ENCODE measurements at places on chromosomes 5 and 9. TPM values are rescaled to one million over a fixed set of nuclear protein-coding genes. Genes with fewer than 3 reads are reported as not detected.

GRCh38 chr9:106575823-106576222, 287.1 kb upstream of the ZNF462 start:
- DNase-seq = no peak

DNA sequence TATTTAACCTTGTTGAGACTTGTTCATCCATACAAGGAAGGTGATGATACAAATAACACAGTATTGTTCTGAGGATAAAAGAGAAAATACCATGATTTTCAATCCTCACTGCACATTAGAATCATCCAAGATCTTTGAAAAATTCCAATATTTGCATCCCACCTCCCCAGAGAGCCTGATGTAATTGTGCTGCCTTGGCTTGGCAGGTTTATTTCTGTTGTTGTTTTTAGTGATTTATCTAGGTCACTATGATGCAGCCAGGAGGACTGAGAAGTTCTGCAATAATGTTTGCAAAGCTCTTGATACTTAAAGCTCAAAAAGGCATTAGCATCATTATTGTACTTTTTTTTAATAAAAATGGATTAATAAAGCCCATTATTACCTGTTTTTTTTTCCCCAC, 67.0 kb upstream of the NMUR2 start:
- no peak for DNase-seq

GRCh38 chr5:89297066-89297465, 414.1 kb upstream of the MEF2C start:
- DNase-seq = no peak

GRCh38 chr9:110688329-110688728, 19.7 kb downstream of the MUSK start:
- DNase-seq = no peak

DNA sequence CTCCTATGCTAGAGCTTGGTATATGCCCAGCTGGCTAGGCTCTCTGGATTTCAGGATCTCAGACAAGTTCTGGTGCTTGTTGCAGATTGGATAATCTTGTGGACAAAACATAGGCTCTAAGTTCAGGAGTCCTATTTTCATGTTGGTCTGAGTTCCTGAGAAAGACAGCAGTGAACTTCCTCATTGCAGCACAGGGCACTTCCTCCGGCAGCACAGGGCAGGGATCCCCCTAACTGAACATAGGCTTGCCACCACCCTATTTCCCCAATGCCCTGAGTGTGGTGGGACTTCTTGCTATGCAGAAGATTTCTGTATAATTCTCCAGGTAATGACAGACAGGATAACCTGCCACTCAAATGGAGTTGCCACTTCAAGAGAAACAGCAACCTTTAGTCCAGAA, 220.1 kb downstream of the PIK3R1 start:
- no peak for DNase-seq

DNA sequence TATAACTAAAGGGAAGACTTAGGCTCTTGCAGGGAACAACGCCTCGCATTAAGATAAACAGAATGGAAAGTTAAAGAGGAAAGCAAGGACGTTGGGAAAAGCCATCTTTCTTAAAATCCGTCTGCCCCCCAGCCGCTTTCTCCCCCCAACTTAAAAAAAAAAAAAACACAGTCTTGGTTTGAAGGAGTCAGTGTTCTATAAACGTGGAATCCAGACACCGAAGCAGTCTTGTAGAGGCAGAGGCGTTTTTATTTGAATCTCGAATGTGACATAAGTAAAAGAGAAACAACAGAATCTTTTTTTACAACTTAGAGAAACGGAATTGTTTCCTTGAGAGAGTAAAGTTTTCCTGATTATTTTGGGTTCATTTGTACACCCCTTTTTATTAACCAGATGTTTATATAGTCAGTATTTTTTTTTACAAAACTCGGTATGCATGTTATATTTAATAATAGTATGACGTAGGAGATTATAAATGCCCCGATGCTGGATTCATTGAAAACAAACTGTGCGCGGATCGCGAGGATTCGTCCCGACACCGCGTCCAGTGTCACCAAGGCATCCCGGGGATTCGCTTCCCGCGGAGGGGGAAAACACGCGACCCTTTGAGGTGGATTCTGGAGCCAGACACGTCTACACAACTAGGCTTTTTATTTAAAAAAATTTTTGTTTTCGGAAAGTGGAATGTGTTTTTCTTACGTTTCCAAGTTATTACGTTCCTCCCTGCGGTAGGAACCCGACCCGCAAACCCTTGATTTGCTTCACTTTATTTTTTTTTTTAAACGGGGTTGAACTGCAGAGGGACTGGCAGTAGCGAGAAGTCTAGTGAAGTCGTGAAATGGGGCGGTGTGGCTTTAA, 6.7 kb downstream of the PTCH1 start:
- no peak for DNase-seq

- no peak for DNase-seq
Observed at GRCh38 chr5:22928821-22929482, 75.8 kb upstream of the CDH12 start.

DNA sequence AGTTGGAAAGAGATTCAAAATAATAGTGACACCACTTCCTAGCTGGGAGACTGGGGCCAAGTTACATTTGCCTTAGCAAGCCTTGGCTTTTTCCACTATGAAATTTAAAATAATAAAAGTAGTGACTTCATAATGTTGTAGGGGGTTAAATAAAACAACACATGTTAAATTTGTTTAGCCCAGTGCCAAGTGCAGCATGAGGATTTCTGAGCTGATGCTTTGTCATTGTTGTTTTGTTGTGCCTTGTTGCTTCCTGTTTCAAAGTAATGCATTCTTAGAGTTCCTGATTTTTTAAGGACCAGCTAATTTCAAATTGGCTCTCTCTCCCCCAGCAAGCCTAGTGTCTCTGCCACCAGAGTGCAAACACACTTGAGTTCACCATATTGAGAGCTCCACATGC, 270.7 kb upstream of the PAPPA start:
- DNase-seq = no peak

DNA sequence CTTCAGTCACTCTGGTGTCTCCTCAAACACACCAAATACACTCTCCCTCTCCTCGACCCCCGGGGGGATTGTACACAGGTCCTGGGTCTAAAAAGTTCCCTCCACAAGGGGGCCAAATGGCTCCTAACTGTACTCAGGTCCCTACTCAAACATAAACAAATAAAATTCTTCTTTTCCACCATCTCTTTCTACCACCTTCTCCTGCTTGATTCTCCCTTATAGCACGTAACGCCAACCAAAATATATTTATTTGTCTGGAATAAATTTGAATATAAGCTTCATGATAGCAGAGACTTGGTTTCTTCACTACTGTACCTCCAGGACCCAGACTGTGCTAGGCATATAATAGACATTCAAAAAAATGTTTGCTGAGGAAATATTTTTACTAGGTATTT, 21.4 kb downstream of the ZNF608 start:
- no peak for DNase-seq

DNA sequence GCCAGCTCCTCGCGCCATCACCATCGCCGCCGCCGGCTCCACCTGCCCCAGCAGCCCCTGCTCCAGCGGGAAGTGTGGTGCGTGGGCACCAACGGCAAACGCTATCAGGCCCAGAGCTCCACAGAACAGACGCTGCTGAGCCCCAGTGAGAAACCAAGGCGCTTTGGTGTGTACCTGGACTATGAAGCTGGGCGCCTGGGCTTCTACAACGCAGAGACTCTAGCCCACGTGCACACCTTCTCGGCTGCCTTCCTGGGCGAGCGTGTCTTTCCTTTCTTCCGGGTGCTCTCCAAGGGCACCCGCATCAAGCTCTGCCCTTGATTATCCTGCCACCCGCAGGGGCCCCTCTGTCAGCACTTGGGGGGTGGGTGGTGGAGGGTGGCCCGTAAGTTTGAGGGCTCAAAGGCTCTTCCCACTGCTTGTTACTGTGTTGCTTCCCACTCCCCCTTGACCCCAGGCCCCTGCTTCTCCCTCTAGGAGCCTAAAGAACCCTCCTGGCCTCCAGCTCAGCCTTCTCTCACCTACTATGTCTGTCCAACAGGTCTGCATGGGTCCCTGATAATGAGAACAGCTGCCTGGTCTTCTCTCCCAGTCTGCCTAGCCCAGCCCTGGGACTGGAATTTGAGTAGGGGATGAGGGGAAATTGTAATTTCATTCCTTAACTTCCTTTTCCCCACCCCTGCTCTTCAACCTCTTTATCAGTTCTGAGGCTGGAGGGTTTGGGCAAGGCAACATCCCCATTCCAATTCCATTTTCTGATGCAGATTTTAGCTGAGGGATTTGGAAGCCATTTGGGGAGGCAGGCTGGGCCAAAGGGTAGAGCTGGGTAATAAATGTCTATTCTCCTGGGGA, 9.0 kb downstream of the RACK1 start:
- peak; percentile 3 for DNase-seq

DNA sequence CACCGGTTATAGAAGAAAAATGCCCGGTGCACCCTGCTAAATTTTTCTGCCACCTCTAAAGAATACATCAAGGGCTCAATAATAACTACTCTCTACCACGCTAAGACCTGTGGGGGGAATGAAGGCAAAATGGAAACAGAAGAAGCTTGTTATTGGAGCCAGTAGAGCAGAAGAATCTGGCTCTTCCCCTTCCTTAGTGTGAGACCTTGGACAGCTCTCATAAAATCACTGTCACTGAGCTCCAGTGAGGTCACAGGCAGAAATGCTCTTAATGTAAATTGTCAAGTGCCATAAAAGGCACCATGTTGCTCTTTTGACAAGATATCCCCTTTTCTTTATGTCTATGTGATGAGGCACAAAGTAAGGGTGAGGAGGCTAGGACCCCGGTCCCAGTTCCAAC, 74.4 kb downstream of the ASTN2 start:
- DNase-seq = no peak

- DNase-seq = peak; percentile 58
Observed at GRCh38 chr5:123512611-123513461, 859 bp downstream of the CSNK1G3 start.

DNA sequence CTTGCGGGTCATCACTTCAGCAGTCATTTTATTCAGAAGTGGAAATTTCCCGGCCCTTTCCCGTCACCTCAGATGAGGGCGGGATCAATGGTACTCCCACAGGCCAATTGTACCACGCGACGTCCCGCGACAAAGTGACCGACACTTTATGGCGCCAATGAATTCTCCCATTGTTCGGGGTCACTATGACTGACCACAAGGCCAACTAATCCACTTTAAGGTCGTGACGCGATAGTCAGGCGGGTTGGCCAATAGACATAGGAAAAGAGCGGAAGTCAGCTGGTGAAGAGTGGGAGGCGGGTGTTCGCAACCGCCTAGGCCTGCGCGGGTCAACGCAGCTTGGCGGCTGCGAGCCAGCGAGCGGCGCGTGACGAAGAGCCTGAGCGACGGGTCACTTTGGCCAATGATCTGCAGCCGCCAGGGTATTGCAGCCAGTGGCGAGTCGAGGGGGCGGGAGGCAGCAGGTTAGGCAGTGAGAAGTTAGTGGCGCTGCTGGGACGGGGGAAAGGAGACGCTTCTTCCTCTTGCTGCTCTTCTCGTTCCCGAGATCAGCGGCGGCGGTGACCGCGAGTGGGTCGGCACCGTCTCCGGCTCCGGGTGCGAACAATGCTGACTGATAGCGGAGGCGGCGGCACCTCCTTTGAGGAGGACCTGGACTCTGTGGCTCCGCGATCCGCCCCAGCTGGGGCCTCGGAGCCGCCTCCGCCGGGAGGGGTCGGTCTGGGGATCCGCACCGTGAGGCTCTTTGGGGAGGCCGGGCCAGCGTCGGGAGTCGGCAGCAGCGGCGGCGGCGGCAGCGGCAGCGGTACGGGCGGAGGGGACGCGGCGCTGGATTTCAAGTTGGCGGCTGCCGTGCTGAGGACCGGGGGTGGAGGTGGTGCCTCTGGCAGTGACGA, at the start of gene ANKHD1:
TSS of gene ANKHD1 (plus strand) at position 472 of the 896 bp plus-strand sequence. CDS start at position 607, 135 bp downstream.
- peak; percentile 94 for DNase-seq

DNA sequence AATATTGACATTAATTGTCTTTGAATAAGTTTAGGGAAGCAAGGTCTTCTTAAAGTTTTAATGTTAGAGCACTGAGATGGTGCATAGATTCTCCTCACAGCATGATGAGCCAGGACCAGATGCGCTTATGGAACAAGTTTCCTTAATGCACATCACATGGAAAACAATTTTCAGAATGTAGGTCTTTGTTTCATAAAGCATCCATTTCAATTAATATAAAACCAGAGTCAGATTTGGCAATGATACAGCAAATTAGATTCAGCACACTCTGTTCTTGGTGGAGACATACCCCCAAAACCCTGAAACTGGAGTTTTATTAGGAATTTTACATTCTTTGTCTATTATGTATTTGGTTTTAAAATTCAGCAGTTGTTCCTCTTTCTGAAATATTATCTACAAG, 402.1 kb upstream of the SEMA6A start:
- no peak for DNase-seq

- DNase-seq = no peak
Observed at GRCh38 chr9:69444791-69445190, 119.8 kb downstream of the ENTREP1 start.

- no peak for DNase-seq
Observed at GRCh38 chr5:119328753-119329602, 26.8 kb upstream of the TNFAIP8 start.

GRCh38 chr5:109281136-109281690, 128.6 kb downstream of the PJA2 start:
- DNase-seq = no peak

GRCh38 chr9:132235894-132236661, 74.2 kb downstream of the NTNG2 start:
- peak; percentile 88 for DNase-seq

DNA sequence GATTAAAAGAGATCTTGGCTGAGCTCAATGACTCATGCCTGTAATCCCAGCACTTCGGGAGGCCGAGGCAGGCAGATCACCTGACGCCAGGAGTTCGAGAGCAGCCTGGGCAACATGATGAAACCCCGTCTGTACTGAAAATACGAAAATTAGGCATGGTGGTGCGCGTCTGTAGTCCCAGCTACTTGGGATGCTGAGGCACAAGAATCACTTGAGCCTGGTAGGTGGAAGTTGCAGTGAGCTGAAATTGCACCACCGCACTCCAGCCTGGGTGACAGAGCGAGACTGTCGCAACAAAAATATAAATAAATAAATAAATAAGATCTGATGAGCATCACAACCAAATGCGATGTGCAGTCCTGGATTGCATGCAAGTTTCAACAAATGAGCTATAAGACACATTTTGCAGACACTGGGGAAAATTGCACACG, 8.7 kb upstream of the ENG start:
- DNase-seq = no peak

- DNase-seq = no peak
Observed at GRCh38 chr9:38000735-38001134, 68.3 kb downstream of the SHB start.

- no peak for DNase-seq
Observed at GRCh38 chr5:160324886-160325285, 12.5 kb upstream of the CCNJL start.

GRCh38 chr9:1231998-1232919, 182.1 kb downstream of the DMRT2 start:
- no peak for DNase-seq

GRCh38 chr5:1486271-1486670, 37.5 kb downstream of the LPCAT1 start:
- no peak for DNase-seq

HINT2 gene
- 51.8 TPM for total RNA-seq

PIP5KL1 gene
- total RNA-seq = 4.0 TPM

F12 gene
- total RNA-seq = 2.2 TPM

HSPA9 gene
- total RNA-seq = 393 TPM

HRCT1 gene
- total RNA-seq = not detected

PMPCA gene
- total RNA-seq = 94.1 TPM

WNK2 gene
- 3.8 TPM for total RNA-seq

CD14 gene
- 1.6 TPM for total RNA-seq
